AG09319 (cell line): ENCODE measurements at places on chromosomes 5 and 9.

GRCh38 chr9:33159777-33160127, 7.4 kb downstream of the B4GALT1 start:
- no peak for DNase-seq

DNA sequence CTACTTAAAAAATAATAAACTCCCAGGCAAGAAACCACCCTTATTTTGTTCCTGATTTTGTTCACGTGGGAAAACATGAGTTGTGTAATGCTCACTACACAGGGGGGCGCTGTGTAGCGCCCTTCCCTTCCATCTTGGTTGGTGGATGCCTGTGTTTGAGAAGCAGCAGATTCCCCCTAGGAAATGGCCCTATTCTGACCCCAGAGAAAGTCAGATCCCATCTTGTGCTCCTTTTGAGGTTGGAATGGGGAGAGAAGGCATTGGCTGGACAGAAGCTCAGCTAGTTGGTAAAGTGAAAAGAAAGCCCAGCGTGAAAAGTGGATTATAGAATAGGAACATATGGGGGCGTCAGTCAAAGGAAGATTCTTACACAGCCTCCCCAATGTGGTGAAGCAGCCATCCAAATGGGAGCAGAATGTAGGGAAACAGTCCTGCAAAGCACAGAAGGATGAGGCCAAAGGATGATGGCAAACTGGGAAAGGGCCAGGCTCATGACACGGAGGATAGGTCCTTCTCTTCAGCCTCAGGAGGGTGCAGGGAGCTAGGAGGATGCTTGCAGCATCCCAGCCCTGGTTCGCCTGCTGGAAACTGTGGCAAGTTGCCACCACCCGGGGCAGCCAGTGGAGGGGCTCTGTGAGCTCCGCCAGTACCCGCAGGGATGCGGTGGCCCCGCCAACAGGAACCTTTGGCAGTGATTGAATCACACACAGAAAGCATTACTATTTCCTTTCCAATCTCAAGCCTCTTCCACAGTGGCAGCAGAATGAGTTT, 314.2 kb upstream of the DAP start:
- DNase-seq: no peak

DNA sequence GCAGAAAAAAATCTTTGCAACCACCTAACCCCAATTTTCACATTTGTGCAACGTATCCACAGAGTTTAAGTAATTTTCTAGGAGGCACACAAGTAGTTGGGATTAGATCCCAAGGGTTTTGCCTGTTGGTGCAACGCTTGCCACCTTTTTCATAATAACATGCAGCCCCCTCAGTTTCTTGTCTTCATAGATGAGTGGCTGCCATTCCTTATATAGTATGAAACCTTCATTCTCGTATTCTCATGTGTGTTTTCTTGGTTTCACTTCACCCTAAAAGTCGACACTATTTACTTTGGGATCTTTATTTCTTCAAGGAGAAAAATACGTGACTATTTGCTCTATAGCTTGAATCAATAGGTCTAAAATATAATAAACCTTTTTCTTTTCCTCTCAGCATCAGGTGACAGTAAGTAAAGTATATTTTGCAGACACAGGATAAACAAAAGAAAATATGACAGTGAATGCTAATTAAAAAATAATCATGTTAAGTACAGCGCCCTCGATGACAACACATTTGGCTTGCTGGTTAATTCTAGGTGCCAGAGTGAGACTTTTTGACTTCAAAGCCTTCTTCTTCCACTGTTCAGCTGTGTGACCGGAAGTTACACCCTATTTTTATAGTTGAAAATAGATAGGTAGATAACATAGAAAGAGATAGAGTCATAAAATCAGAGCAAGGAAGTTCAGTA, 342.8 kb upstream of the CCNG1 start:
- no peak for DNase-seq

- no peak for DNase-seq
These were observed 62.4 kb upstream of the IL7R start for GRCh38 chr5:35794328-35794619.

DNA sequence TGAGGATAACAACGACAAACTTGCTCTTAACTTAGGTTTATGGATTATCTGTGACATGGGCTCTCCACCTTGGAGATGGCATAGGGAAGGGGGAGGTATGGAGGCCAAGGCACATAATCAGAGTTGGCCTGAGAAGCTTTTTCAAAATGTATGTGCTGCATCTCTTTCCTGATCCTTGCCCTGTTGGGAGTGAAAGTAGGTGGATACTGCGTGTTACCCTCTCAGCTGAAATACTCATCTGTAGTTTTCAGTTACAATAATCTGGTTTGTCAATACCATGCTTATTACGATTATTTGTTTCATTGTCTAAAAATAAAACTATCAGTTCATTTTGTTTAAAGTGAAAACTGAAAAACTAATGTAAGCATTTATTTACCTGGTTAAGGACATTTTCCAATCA, 86.7 kb downstream of the SLC44A1 start:
- no peak for DNase-seq

DNA sequence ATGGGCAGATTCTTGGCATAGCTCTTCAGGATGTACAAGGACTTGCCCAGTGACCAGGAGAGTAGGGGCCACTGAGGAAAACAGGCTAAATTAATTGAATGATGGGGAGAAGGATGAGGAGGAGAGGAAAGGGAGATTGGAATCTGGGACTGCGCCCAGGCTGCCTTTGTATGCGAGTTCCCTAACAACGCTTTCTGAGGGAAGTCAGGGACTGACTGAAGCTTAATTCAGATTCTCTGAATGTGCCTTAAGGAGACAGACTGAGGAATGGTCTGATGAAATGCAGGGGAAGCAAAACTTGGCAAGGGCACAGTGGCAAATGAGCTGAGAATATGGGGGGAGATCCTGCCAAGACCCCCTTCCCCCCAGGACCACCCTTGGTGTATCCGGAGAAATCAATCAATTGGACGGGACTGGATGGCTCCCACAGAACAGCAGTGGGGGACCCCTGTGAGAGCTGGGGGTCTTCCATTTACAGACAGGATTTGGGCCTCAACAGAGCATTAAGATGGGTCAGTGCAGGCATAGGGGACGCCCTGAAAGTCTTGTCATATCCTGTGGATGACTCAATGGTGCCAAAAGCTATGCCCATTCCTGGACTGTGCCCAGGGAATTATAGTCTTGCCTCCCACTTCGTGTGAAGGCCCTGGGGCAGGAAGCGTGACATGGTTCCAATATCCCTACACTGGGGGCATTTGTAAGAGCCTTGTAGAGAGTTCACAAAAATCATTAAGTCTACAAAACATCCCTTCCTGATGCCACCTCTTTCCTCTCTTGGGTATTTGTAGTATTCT, 215.5 kb upstream of the TNC start:
- no peak for DNase-seq

DNA sequence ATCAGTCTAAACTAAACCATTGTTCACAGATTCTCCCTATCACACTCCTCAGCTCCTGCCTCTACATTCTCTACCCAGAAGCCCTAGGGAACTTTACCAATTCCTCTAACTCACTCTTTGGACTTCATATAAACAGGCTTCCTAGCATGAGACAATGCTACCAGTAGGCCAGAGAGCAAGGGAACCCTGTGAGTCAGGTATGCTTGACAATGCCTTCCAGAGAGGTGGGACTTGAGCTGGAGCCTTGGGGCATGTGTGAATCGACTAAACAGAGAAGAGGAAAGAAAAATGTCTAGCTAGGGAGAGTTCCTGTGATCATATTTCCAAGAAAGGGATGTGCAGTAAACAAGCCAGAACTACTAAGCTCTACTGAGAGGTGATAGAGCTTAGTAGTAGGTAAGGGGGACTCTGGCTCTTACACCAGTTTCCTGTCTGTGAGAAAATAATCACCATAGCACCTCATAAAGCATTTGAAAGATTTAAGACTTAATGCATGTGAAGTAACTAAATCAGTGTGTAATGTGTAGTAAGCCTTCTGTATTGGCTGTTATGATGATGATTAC, 6.4 kb upstream of the RFK start:
- no peak for DNase-seq

GRCh38 chr5:75847561-75848021, 130.4 kb upstream of the POC5 start:
- DNase-seq: no peak

DNA sequence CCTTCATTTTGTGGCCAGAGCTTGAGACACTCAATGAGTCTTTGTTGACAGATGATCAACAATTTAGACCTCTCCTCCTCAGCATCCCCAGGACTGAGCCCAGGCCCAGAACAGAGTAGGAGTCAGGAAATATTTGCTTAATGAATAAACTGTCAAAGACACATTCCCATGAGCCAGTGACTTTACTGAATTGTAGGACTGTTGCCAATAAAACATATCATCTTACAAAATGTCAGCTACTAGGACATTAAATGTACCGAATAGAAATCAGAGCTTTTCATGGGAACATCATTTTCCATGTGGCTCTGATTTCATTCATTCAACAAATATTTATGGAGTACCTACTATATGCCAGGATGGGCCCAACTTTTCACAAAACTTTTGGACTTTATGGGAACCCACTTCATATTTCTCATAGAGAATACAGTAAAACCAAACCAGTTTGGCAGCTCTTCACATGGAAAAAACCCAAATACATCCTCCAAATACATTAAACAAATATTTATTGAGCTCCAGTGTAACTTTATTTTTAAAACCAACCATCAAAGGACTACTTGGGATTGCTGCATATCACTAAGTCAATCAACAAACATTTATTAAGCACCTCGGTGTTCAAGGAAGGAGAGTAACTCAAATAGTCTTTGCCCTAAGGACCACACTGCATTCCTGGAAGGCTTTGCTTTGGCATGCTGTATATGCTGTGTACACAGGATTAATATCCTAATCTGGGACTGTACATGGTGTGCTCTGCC, 11.4 kb downstream of the VDAC1 start:
- no peak for DNase-seq

- DNase-seq: no peak
These were observed 3.3 kb downstream of the ACSL6 start for GRCh38 chr5:132008163-132008473.

GRCh38 chr5:28809811-28810750, 1771.7 kb upstream of the CDH9 start:
- DNase-seq: no peak

- DNase-seq: no peak
These were observed 36.8 kb upstream of the GCNT4 start for GRCh38 chr5:75089137-75089536.

GRCh38 chr9:7510199-7510598, 289.4 kb downstream of the DMAC1 start:
- no peak for DNase-seq

GRCh38 chr5:102481054-102481715, 17.6 kb downstream of the SLCO6A1 start:
- no peak for DNase-seq

DNA sequence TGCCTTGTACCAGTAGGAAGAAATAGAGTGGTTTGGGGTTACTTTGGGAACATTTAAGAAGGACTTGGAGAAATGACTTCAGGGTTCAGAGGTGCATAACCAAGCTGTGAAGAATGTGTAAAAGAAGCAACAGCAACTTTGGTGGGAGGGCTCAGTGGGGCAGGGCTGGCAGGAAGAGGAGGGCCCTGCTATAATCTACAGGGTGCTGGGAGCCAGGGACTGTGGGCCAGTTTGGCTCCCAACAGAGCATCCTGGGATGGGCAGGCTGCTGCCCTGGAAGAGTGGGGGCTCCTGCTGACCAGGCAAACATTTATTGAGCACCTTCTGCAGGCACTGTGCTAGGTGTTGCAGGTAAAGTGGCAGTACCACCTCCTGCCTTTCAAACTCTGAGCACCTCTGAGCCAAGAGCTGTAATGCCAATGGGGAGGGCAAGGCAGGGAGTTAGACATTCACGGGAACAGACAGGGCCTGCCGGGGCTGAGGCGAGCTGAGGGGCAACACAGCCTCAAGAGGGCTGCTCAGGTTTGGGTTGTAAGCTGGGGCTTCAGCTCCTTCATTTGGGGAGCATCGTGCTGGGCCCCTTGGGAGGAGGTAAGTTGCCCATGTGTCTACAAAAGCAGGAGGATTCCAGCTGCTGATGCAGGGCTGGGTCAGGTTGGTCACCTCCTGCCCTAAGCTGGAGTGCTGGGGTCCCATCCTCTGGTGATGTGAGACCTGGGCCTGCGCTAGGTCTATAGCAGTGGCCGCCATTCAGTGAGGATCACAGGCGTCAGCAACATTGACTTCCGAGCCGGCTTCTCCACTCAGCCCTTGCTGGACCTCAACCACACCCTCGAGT, 30.6 kb downstream of the HMCN2 start:
- DNase-seq: no peak

- DNase-seq: no peak
These were observed 39.8 kb downstream of the FOXI1 start for GRCh38 chr5:170145462-170145861.

DNA sequence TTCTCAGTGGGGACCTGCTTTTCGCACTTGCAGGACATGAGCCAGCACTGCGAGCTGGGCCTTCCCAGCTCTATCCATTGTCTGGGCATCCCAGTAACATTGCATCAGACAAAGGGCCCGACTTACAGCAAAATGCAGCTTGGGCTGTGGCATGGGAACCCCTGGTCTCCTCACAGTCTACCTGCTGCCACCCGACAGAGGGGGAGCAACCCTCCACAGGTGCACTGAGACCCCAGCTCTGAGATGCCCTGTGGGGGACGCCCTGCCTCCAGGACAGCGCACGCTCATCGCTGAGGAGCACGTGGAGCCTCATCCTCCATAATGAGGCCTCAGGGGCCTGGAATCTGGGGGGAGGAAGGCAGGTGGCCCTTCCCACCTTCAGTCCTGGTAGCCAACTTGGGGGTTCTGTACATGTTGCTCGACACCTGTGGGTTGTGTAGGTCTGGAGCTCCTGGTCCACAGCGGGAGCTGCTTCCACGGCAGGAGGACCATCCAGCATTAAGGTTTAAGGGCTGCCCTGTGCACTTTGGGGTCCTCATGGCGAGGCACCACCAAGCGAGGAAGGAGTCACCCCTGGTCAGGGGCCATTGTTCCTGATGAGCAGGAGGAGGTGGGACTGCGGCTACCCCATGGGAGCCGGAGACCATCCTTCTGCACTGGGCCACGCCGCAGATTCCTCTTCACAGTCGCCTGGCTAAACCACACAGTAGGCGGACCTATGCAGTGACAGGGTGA, 376.5 kb upstream of the IRX1 start:
- DNase-seq: no peak

DNA sequence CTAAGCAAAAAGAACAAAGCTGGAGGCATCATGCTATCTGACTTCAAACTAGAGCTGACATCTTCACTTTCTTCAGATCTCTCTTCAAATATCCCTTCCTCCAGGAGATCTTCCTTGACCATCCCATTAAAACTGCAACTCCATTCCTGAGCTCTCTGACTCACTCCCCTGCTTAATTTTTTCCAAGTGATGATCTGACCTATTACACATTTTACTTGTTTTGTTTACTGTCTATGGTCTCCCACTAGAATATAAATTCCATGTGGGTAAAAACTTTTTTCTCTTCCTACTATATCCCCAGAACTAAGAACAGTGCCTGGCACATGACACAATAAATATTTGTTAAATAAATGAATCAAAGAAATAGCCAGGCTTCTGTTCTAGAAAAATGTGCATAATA, 87.5 kb downstream of the SLIT3 start:
- peak; percentile 19 for DNase-seq

DNA sequence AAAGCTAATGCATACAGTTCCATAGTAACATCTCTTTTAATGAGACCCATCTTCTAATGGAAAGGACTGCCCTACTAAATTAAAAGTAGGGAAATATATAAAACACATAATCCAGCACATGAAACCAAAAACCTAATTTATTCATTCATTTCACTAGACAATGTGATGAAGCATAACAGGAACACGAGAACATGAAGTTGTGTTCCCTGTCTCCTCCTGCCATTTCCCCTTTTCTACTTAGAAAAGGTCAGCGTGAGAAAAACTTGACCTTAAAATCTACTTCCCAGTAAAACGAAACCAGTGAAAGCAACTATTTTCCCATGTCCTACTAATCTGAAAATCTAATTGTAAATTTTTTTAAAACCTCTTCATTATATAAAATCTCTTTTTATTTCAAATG, 847.5 kb downstream of the TLE1 start:
- DNase-seq: no peak
